ENCODE measurements at places on chromosomes 13 and 19.

DNA sequence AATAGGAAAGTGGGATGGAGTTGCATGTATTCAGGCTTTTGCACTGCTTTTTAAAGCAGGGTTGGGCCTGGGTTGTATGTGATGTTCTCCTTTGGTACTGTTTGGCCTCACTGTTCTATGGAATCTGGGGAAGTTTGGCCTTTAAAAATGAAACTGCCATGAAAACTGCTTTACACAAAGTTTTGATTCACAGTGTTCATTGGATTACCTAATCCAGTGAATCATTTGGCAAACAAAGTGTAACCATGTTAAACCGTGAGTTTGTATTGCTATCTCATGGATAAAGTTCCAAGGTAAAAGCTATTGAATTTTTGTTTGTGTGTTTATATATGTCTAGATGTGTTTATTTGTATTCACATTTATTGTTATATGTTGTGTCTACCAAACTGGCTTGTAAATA lies 1658.6 kb downstream of the OLFM4 start:
- no peak for DNase-seq

DNA sequence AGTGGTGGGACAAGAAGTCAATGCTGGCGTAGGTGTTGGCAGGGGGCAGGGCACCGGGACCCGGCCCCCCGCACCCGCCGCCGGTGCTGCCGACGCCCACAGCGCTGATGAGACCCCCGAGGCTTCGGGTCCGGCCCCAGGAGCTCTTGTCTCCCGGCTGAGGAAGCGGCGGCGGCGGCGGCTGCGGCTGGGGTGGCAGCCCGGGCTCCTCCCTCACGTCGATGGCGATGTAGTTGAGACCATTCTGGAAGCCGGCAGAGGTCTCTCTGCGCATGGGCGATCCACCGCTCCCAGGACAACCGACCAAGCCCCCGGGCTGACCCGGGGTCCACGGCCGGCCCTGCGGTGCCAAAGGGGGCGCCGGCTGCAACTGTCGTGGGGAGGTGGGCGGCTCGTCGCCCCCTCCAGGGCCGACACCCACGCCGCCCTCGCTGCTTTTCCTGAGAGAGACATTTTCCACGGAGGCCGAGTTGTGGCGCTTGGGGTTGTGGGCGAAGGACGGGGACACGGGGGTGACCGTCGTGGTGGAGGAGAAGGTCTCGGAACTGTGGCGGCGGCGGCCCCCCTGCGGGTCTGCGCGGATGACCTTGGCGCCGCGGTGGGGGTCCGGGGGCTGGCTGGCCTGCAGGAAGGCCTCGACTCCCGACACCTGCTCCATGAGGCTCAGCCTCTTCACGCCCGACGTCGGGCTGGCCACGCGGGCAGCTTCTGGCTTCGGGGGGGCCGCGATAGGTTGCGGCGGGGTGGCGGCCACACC lies 4.1 kb downstream of the IRS2 start:
- no peak for DNase-seq

GRCh38 chr13:32125751-32126150 lies 94.2 kb downstream of the FRY start:
- DNase-seq, result peak; percentile 53

DNA sequence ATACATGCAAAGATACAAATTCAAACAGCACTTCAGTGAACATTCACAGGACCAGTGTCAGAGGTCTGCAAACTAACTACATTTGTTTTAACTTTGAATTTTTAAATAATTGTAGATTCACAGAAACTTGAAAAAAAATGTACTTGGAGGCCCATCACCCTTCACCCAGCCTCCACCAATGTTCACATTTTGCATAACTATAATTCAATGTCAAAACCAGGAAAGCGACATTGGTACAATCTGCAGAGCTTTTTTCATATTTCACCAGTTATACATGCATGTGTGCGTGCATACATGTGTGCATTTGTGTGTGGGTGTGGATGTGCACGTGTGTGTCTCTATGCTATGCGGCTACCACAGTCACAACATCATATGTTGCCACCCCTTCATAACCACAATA lies 18.9 kb downstream of the CEACAM3 start:
- no peak for DNase-seq

- no peak for DNase-seq
Measured at GRCh38 chr19:6062274-6062673, 48.0 kb downstream of the RFX2 start.

DNA sequence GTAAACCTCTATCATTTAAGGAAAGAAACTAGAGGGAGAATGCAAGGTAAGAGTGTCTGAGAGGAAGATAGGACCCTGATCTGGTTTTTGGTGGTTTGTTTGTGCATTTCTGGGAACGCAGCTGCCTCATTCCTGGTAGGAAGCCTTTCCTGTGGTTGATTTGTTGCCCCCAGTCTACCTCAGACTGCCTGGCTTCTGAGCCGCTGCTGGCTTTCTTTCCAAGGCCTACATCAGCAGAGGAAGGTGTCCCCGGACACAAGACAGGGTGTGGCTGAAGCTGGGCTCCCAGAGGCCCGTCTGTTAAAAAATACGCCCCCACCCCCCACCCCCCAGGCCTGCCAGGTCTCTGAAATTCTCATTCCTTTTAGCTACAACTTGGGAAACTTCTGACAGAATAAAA lies 42.6 kb downstream of the C13orf42 start:
- DNase-seq, result no peak

All from fibroblast of skin of abdomen (primary cell).